ENCODE measurements at places on chromosomes 7 and 10. TPM values are rescaled to one million over a fixed set of nuclear protein-coding genes. Genes with fewer than 3 reads are reported as not detected.

CALML5 gene
- not detected for total RNA-seq

PLXDC2 gene
- total RNA-seq: 0.31 TPM

CDK14 gene
- total RNA-seq: 56.7 TPM

SCRN1 gene
- 67.6 TPM for total RNA-seq

TMEM196 gene
- total RNA-seq: not detected

SLC18A2 gene
- total RNA-seq: not detected

DPCD gene
- 13.0 TPM for total RNA-seq

NPTX2 gene
- not detected for total RNA-seq

CALML3 gene
- total RNA-seq: not detected

PODXL gene
- total RNA-seq: 0.59 TPM

GNGT1 gene
- total RNA-seq: not detected

MOGAT3 gene
- not detected for total RNA-seq

CCDC126 gene
- total RNA-seq: 21.7 TPM

ECHDC3 gene
- total RNA-seq: 8.5 TPM

SHTN1 gene
- total RNA-seq: 3.8 TPM

FGFBP3 gene
- total RNA-seq: 0.35 TPM

CLCN1 gene
- not detected for total RNA-seq

PHKG1 gene
- 0.82 TPM for total RNA-seq

LRMDA gene
- total RNA-seq: not detected

EVX1 gene
- not detected for total RNA-seq

MKX gene
- not detected for total RNA-seq

FAM25A gene
- total RNA-seq: not detected

MSMB gene
- not detected for total RNA-seq

ARHGAP22 gene
- 0.18 TPM for total RNA-seq

CDHR1 gene
- 0.41 TPM for total RNA-seq

MAT1A gene
- 0.29 TPM for total RNA-seq

YKT6 gene
- 74.6 TPM for total RNA-seq

MYO3A gene
- total RNA-seq: not detected

AFAP1L2 gene
- total RNA-seq: 0.37 TPM

PRLHR gene
- total RNA-seq: not detected

CRYGN gene
- total RNA-seq: not detected

MACROH2A2 gene
- not detected for total RNA-seq

CD36 gene
- total RNA-seq: 117 TPM

NUTM2E gene
- total RNA-seq: 0.58 TPM

KCP gene
- 5.6 TPM for total RNA-seq

PRPS1L1 gene
- total RNA-seq: not detected

DCLRE1A gene
- total RNA-seq: 11.4 TPM

TMEM184A gene
- not detected for total RNA-seq
